GM04503 (cell line): ENCODE measurements at places on chromosomes 16 and 17.

DNA sequence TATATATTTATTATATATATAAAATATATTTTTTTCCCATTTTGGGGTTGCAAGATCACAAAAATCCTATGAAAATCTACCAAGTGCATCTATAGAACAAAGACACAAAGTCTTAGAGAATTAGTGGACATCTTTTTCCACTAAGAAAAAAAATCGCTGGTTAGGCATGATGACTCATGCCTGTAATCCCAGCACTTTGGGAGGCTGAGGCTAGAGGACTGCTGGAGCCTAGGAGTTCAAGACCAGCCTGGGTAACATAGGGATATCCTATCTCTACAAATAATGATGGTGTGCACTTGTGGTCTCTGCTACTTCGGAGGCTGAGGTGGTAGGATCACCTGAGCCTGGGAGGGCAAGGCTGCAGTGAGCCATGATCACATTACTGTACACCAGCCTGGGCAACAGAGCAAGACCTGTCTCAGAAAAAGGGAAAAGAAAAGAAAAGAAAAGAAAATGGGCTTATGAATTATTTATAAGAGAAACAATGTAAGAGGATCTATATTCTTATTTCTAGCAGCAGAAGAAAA lies 185.1 kb upstream of the PSMD7 start:
- no peak for DNase-seq

GRCh38 chr17:43924558-43924957 lies 17.2 kb upstream of the MPP2 start:
- no peak for DNase-seq

GRCh38 chr17:7593296-7593695 lies 3.4 kb upstream of the SOX15 start:
- no peak for DNase-seq

DNA sequence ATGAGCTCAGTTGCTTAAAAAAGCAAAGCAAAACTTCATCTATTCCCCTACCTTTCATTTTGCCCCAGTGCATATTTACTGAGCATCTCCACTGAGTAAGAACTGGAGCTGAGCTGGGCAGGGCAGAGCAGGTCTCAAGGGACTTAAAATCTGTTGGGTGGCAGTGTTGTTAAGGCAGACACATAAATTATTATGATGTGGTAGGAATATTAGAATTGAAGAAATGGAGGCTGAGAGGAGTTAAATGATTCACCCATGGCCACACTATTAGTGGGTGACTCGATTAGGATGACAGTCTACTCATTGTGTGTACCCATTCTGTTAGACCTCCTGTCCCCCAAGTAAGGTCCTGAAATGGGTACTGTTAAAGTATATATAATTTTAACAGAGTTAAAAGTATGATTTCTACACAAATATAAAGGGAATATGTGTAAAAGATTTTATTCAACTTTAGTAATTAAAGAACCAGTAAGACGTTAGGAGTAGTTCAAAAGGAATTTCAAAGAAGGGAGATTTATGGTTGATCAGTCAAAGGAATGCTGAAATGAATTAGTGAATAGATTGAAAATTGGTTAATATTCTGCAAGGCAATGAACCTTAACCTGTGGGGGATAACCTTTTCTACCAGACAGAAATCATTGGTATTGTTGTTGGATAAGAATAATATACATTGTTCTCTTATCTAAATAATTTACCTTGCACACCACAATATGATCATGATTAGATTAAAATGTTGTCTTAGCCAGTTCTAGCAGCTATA lies 17.5 kb downstream of the ITGB3 start:
- no peak for DNase-seq

DNA sequence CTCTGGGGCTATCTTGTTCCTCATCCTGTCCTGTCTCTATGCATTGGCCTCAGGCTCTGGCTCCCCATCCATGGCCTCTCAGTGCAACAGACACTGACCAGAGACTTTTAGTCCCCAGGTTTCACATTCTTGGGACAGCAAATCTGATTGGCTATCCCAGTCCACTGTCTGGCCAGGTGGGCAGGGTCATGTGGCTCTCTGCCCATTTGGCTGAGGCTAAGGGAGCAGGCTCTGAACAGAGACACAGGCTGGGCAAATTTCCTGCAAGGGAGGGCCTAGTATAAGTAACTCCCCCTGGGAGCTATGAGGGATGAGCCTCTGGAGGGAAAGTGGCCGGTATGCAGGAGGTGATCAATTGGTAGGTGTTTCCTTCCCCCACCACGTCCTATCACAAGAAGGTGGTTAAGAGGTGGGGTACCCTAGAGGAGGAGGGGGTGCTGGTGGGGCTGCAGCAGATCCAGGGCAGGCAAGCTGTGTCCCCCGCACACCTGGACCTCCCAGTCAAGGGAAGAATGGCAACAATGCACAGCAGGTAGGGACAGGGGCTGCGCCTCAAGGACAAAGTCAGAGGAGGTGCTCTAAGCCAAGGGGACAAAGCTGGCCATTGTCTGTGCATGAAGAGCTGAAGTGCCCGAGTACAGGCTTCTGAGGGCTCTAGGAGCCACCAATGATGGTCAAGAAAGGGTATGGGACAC lies 13.2 kb downstream of the XYLT2 start:
- DNase-seq = no peak

- DNase-seq = no peak
Measured at GRCh38 chr16:66008136-66008535, 358.4 kb upstream of the CDH5 start.

DNA sequence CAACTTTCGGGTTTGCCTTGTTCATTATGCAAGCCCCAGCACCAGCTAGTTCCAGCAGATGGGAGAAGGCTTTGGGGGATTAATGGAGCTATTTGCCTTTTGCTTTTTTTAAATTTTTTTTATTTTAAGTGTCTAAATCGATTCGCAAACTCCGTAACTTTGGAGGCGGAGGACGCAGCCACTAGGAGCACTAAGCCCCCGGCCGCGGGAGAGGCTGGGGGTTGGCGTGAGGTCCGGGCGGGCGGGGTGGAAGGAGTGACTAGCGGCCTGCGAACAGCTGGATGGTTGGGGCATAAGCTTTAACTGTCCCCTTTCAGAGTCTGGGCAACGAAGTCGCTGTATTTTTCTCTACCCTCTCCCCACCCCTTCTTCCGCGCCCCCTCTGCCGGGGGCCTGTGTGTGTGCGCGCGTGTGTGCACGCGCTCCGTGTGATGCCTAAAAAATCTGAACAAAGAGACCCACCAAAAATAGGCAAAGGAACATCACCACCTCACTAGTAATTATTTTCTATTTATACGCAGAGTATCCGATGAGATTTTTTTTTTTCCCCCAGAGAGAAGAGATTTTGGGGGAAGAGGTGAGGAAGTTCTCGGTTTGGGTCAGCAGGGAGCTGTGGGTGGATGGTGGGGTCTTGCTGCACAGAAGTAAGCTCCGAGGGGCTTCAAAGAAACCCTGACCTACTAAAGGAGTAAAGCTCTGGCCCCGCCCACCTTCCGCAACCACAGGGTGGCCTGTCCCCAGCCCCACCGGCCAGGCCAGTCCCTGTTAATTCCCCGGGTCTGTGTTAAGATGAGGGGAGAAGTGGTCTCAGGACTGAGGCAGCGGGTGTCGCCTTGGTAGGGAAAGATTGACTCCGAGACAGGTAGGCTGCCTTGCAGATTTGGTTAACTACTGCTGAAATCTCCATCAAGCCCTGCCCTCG lies 2.3 kb downstream of the SHISA9 start:
- DNase-seq = no peak

- no peak for DNase-seq
Measured at GRCh38 chr17:66450008-66450851, 147.8 kb downstream of the PRKCA start.

DNA sequence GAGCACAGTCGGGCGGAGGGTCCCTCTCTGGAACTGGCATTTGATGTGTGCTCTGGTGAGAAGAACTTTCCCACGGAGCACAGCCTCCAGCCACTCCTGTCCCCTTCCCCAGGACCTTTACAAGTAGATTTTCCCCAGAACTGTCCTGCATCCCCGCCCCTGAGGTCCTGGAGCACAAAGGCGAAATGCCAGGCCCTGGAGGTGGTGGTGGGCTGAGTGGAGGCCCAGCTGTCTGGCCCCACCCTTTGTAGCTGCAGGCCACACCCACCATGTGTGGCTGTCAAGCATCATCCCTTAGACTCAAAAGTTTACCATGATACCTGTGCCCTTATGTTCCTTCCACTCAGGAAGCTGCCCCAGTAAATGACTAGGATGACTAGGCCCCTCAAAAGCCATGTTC lies 37.7 kb downstream of the PLD6 start:
- DNase-seq = no peak

GRCh38 chr16:57648125-57648524 lies 19.7 kb downstream of the ADGRG1 start:
- no peak for DNase-seq

DNA sequence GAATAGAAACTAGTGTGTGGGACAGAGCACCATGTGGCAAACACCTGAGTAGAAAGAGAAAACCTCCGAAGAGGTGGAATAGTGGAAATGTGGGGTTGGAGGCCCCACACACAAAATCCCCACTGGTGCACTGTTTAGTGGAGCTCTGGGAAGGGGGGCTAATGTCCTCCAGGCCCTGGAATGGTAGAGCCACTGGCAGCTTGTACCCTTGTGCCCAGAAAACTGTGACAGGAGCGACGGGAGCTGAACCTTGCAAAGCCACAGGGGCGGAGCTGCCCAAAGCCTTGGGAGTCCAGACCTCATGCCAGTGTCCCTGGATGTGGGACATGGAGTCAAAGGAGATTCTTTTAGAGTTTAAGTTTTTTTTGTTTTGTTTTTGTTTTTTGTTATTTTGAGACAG lies 50.6 kb downstream of the RNF112 start:
- no peak for DNase-seq

DNA sequence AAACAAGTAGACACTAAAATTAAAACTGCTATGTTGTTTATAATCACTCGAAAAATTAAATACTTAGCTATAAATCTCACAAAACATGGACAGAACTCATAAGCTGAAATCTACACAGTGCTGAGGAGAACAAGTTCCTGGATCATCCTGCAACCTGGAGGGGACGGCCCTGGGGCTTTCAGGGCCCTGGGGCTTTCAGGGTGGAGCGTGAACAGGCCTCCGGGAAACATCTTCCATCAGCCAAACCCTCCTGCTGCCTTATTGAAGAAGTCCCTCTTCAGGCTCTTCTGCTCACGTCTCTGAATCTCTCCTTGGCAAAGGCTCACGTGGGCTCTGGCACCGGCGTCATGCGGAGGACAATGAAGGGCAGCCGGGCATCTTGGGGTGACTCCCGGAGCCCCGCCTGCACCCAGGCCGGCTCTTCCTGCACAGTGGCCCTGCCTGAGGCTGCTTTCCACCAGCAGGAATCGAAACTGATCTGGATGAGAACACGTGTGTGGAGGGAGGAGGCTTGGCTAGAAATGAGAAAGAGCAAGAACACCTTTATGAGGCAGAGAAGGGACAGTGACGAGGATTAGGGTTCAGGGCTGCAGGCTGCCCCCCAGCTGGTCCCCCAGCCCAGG lies 127.3 kb downstream of the CDRT15L2 start:
- DNase-seq = no peak

DNA sequence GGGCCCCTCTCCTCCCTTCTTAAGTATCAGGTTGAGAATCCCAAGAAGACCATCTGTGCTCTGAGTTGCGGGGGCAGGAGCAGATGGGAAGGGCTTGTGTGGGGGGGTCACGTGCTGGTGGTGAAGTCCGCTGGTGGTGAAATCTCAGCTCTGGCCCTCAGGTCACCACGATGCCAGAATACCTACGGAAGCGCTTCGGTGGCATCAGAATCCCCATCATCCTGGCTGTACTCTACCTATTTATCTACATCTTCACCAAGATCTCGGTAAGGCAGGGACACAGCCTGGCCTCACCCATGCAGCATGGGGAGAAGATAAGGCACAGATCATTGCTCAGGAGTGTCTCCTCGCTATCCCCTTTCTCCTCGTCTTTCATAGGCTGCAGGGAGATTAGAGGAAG lies 29.7 kb downstream of the SLC5A11 start:
- no peak for DNase-seq

GRCh38 chr16:16093628-16094332 lies 129.5 kb downstream of the ABCC6 start:
- DNase-seq = no peak

DNA sequence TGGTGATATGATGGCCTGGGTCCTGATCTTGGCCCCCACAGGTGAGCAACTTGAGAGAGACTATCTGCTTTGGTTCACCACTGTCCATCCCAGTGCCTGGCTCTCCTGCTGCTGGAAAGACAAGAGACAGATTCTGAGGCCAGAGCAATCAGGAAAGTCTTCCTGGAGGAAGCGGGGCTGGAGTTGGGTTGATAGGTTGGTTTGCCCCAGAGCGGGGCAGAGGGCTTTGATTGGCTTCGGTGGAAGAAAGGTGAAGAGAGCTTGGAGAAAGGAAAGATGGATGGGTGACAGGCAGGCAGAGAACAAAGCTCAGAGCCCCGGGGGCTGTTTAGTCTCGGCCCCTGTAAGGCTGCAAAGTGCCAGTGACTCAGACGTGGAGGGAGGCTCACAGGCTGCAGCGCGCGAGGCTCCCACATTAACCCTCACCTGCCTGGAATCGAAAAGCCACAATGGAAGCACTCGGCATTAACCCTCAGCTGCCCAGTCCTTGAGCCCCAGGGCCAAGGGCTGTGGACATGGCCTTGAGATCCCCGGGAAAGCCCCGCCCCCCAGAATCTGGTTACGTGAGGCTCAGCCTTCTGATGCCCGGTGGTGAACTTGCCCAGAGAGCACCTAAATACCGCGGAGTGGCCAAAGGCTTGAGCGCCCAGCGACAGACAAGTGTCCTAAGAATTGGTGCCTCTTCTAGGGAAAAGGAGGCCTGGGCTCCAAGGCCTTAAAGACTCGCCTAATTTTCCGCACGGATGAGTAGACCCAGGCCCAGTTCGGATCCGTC lies 996 bp upstream of the CPNE2 start:
- DNase-seq = no peak

- no peak for DNase-seq
Measured at GRCh38 chr16:1455190-1456171, 11.1 kb upstream of the CCDC154 start.

DNA sequence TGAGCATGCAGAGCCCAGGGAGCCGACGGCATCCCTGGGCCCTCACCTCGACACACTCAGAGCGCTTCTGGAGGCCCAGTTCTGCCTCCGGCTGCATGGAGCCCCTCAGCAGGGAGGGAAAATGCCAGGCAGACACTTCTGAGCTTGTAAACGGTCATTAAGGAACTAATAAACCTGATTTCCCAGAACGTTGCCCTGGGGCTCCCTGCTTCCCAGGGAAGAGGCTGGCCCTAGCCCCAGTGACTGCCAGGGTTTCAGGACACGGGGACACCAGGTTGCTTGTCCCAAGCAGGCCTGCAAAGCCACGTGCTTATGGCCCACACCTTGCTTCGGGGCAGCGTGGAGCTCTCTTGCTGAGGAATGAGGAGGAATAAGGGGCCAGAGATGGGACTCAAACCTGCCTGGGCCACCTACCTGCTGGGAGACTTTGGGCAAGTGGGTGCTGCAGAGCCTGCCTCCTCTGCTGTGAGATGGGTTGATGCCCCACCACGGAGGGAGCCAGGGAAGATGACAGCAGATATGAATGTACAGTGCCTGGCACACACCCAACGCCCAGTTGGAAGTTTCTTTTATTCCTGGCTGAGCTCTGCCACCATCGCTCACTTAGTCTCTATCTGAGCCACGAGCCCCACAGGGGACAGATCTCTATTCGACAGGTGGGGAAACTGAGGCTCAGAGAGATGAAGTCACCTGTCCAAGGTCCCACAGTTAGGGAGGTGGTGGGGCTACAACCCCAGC lies 5.4 kb downstream of the RHBDF2 start:
- no peak for DNase-seq

- DNase-seq = no peak
Measured at GRCh38 chr16:4733747-4734062, 366 bp downstream of the ANKS3 start.
